ENCODE measurements at places on chromosomes 3 and 15. TPM values are rescaled to one million over a fixed set of nuclear protein-coding genes. Genes with fewer than 3 reads are reported as not detected.

DNA sequence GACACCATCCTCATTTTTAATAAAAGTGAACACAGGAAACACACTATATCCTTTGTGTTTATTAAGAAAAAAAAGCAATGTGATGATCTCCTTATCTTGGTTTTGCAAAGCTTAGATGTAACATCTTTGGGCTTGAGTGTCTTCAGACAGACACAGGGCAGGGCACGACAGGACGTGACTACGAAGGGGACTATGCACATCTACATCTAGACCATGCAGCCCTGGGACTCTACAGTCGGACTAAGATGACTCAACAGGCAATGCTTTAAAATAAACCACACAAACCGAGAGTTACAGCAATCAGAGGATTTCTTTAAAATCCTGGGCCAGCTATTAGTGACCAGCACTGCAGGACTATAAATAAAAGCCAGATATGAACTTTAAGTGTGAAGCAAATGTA, 22.8 kb upstream of the TM2D3 start:
- DNase-seq: no peak

- DNase-seq: no peak
These were observed 13.4 kb downstream of the B3GNT5 start for GRCh38 chr3:183266454-183266853.

DNA sequence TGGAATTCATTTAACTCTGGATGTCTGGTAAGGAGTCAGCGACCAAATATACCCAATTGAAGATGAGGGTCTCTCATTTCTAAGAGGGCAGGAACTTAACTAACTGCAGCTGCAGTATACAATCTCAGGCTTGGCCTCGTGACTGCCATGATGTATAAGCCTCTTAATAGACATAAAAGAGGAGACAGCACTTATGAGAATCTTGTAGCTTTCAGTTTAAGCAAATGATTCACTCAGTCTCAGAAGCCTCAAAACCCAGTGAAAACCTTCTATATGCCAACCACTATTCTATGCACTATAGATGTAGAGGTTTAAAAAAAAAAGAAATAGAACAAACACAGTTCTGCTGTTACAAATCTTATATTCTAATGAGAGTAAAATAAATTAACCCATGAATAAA, 513.9 kb downstream of the TBL1XR1 start:
- no peak for DNase-seq

Gene CCR9
- 0.13 TPM for polyA plus RNA-seq

Gene IL12A
- 0.63 TPM for polyA plus RNA-seq

Gene PTX3
- polyA plus RNA-seq: 2.7 TPM

- no peak for DNase-seq
These were observed 19.9 kb upstream of the DPH6 start for GRCh38 chr15:35565901-35566300.

GRCh38 chr15:64969401-64969800, 20.3 kb downstream of the SPG21 start:
- DNase-seq: no peak

Gene ARNT2
- 61.3 TPM for polyA plus RNA-seq

Gene SLC9C1
- 0.86 TPM for polyA plus RNA-seq

DNA sequence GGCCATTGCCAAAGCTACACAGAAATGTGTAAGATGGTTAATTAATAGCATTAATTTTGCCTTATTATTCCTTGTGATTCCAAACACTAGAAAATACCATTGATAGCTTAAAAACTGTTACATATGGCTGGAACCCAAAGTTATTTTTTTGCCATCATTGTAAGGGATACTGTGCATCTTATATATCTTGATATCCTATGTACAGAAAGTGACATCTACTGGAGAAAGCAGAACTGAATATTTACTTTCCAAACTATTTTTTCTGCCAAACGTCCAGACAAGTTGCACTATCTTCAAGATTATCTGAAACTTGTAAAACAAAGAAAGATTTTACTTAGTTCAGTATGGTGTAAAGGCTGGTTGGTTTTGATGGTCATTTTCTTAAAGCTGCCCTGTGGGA, 33.3 kb upstream of the MEIS2 start:
- no peak for DNase-seq

GRCh38 chr15:93730724-93731123, 500.6 kb upstream of the MCTP2 start:
- DNase-seq: no peak

GRCh38 chr3:9696480-9697220, 7.0 kb upstream of the CPNE9 start:
- no peak for DNase-seq

Gene ADAMTS7
- polyA plus RNA-seq: 38.8 TPM

DNA sequence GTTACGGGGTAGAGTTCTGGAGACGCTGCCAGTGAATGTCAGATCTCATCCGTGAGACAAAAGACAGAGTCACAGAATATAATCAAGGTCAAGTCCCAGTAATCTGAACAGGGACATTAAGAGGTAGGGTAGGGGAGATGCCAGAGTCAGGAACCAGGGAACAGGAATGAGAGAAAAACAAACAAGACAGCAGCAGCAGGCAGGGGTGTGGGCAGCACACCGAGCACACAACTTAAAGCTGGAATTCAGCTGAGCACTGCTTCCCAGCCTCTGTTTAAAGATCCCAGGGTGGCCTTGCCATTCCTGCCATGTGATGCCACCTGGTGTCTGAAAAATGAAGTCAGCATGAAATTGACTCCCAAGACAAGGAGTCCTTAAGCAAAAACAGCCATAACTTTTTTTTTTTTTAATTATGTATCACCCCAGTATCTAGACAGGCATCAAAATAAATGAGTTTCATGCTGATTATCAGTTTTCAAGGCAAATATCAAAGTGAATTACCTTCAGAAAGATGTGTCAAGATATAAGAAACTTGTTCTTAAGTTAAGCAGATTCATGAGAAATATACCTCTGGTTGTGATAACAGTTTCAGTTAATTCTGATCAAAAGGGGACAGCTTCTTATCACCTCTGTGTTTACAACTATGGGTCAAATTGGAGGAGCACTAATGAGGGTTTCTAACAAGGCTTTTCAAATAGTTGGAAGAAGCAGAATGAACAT, 203.7 kb downstream of the SLC9A9 start:
- DNase-seq: peak; percentile 78

GRCh38 chr3:150488867-150489266, 57.4 kb downstream of the SERP1 start:
- DNase-seq: no peak

DNA sequence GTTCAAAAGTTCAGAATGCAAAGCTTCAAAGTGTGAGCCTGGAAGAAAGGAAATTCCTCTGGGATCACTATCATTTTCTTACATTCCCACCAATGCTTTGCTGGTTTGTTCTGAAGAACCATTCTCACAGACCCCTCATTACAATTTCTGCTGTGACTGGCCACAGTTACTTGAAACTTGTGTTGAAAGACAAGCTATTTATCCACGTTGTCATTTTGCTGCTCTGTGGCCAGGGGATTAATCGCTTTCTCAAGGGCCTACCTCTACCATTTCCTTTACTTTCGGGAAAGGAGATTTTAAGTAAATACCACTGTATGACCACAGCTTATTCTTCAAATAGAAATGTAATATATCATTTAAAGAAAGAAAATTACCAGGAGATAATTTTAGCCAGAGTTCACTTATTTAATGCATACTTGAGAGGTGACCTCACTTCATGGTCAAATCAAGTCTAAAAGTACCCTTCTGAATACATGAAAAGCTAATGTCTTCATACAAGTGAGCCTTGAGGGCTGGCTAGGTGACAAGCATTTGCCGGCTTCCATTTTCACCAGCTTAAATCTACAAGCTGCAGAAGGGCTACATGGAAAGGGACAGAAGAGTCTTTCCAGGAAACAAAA, 69.8 kb upstream of the ROBO2 start:
- no peak for DNase-seq
